NCI-H774 (cell line): ENCODE measurements at places on chromosomes 3 and 15.

- no peak for DNase-seq
These were observed 35.7 kb downstream of the IQCH start for GRCh38 chr15:67290319-67290718.

DNA sequence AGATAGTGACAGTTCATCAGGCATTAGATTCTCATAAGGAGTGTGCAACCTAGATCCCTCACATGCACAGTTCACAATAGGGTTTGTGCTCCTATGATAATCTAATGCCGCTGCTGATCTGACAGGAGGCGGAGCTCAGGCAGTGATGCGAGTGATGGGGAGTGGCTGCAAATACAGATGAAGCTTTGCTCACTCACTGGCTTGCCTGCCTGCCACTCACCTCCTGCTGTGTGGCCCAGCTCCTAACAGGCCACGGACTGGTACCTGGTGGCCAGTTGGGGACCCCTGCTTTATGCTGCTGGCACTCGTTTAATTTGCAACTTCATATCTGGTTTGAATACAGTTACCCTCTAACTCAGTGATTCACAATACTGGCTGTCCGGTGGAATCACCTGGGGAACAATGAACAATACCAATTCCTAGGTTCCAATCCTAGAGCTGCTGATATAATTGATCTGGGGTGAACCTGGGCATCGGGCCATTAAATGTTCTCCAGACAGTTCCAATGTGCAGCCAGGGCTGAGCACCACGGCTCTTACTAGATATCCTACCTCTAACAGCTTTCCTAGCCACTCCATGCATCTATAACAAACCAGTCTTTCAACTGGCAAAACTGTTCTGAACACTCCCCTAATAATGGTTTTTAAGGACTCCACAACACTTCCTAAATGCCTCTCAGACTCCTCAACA, 131.4 kb downstream of the ATP1B3 start:
- DNase-seq = no peak

GRCh38 chr3:61080737-61081445, 170.4 kb downstream of the FHIT start:
- DNase-seq = no peak

GRCh38 chr3:104755791-104756190, 610.9 kb upstream of the ALCAM start:
- DNase-seq = no peak
